ENCODE measurements at places on chromosomes 12 and 14.

DNA sequence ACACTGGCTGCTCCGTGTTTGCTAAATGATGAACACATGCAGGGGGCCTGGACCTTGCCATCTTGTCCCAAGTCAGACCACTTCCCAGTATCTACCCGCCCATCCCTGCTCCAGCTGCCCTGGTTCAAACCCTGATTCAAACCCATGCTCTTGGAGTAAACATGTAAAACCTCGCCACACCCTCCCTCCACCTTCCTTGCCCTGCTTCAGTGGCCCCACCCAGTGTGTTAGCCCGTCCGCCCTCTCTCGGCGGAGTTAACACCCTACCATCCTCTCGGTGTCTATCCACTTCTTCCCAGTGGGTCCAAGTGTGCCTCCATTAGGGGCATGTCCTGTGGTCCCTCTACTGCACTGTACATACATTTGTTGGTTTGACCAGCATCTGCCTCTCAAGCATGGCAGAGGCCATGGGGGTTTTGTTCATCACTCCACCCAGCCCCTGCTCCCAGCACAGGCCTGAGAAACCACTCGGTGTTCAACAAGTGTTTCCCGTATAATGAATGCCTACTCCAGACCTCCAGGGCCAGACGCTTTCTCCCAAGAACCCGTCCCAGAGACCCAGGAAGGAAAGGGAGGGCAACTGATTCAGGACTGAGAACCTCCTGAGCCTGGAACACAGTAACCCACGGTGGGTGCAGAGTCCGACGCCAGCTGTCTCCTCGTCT is 37.1 kb downstream of the P2RX4 start:
- no peak for DNase-seq

- no peak for DNase-seq
Measured at GRCh38 chr12:120015313-120015712, 26.3 kb downstream of the BICDL1 start.

- DNase-seq = no peak
Measured at GRCh38 chr14:36281309-36281708, 39.1 kb downstream of the MBIP start.

- DNase-seq = no peak
Measured at GRCh38 chr12:18926188-18926587, 188.3 kb downstream of the CAPZA3 start.

- no peak for DNase-seq
Measured at GRCh38 chr14:51855234-51855633, 5.2 kb upstream of the GNG2 start.

DNA sequence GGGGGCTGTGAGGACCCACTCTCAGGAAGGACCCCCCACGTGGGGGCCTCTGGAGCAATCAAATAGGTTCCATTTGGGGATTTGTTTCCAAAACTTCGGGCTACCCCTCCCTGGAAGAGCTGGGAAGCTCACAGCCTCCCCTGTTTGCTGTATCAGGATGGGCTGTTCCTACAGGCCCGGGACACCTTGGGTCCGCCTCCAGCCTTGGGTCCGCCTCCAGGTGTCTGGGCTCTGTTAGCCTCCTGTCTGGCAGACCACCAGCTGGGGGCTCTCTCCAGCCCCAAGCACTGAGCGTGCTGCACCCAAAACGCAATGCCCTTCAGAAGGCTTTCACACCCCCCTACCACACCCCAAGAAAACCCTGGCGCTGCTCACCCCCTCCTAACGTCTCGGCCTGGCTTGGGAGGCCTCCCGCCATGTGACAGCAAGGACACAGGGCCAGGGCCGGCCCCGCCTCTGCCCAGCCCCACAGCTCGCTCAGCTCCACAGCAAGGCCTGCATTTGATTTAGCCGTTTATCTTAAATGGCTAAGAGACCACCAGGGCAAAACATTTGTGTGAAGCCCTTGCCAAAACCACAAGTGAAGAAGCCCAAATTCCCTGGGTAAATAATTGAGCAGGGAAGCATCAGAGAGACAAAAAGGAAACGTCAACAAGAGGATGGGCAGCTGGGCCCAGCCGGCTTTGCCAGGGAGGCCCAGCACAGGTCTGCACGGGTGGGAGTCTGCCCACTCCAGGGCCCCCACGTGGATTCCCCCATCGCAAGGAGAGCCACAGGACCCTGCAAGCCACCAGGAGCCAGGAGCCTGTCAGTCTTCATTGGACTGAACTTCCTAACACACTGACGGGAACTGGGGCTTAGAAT is 39.9 kb downstream of the BCL11B start:
- DNase-seq = no peak

DNA sequence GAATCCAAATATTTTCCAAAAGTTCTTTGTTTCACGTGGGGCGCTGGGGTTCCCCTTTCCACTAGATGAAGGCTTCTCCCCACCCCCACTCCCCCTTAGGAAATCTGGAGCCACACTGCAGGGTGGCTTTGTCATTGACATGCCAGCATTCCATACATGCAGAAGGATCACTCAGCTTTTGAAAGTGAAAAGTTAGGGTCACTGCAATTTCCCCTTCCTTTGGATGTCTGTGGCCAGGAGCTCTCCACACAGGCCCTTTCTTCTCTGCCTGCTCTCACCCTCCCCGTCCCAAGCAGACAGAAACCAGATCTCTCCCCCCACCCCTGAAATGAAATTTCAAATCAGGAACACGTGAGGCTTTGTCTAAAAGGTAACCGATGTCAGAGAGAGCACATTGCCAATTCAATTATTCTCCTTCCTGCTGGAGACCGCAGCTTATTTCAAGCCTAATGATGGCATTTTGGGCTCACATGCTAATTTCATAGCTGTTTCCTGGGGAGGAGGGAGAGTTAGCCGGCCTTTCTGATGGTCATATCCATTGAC is 153.9 kb upstream of the RFLNA start:
- no peak for DNase-seq

DNA sequence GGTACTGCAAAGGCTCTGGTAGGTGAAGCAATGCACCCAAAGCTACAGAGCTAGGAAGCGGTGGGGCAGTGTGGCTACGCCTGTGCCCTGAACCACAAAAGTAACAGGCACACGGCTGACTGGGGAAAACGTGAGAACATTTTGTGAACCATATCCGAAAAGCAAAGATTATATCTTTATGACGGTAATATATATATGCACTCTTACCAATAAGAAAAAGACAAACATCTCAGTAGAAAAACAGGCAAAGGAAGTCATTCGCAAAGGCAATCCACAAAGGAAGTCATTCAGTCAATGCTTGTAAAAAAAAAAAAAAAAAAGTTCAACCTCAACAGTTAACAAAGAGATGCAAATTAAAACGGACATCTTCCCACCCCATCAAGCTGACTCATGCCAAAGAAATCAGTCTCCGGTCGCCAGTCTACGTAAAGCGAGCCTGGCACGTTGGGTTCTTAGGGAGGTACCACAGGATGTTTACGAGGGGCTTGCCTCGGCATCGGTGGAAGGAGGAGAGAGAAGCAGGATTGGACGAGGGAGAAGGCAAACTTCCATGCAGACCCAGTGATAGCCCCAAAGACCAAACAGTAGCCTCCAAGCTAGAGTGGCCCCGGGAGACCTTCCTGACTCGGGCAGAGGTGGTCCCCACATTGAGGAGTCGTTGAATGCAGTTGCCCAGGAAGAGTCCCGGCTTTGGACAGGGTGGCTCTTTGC is 39.4 kb upstream of the PPP2R5C start:
- peak; percentile 94 for DNase-seq

GRCh38 chr14:59177262-59177661 is 11.2 kb upstream of the DAAM1 start:
- DNase-seq = no peak

- DNase-seq = no peak
Measured at GRCh38 chr12:6084969-6085450, 39.5 kb downstream of the VWF start.

- no peak for DNase-seq
Measured at GRCh38 chr14:59688224-59689170, 111.9 kb upstream of the CCDC175 start.

- no peak for DNase-seq
Measured at GRCh38 chr14:22492622-22493542, 96.1 kb downstream of the DAD1 start.

- DNase-seq = no peak
Measured at GRCh38 chr12:96063046-96063445, 27.7 kb upstream of the LTA4H start.

DNA sequence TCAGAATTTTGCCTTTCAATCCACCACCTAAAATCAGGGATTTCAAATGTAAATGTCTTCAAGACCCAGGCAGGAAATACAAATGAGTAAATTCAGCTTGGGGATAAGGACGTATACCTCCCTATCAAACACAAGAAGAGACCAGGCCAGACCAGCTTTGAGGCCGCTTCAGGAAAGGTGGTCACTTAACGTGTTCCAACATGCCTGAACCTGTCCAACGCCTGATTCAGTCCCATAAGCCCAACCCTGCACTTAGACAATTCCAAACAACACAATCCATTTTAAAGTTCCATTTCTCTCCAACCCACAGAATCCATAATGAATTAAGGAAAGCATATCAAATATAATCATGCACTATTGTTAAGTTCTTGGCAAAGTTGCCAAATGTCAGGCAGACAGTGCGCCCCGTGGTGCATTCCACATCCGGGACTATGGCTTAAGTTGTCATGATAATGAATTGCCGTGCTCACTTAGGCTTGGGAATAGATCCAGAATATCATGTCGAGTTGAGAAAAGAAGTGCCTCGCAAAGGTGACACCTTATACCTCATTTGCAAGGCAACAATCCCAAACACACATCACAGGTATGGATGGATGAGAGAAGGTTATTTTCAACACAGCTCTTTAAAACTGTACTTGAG is 35.5 kb downstream of the CCDC60 start:
- DNase-seq = no peak

DNA sequence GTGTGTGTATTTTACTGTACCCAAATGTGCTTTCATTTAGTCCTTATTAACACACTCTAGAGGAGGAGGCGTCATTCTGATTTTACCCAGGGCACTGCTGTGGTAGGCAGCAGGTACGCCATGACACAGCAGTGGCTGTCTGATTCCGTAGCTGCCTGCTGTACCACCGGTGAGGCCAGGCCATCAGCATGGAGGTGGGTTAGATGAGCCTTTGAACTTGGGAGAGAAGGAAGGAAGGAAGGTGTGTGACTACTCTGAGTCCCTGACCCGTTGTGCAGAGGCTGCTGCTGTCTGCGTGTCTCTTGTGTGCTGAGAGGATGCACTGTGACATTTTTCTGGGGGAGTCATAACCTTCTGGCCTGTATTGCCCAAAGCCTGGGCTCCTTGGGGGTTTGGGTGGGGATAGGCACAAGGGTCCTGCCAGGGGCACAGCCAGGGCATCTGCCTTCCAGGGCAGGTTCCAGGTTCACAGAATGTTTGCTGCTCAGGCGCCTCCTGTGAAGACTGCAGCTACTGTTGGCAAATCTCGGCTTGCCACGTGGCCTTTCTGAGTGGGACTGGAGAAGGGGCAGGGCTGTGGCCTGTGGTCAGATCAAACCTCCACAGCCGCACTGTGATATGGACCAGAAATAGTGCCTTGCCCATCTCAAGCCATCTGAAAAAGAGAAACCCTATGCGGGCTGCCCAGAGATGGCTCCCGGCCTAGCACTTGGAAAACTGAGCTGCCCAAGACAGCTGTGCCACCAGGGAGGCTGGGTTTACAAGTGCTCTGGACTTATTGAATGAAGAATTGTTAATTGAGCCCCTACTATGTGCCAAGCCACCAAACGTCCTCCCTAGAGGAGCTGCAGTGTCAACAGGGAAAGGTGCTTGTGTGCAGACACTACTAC is 47.1 kb downstream of the MLXIP start:
- DNase-seq = no peak

DNA sequence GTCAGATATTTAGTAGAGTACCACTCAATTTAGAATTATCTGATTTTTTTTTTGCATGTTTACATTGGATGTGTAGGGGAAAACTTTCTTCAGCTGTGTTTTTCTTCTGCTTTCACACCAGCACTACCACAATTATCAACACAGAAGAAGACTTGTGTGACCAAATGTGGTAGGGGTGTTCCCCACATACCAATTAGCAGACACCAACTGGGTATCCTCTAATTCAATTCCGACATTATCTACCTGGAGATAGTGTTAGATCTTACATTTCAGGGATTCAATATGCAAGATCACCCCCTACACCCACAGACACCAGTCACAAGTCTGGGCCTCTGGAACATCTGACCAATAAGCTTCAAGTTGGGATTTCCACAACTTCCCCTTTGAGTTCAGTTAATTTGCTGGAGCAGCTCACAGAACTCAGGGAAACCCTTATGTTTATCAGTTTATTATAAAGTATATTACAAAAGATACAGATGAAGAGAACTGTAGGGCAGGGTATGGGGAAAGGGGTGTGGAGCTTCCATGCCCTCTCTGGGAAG is 4.1 kb upstream of the KLRG1 start:
- no peak for DNase-seq

DNA sequence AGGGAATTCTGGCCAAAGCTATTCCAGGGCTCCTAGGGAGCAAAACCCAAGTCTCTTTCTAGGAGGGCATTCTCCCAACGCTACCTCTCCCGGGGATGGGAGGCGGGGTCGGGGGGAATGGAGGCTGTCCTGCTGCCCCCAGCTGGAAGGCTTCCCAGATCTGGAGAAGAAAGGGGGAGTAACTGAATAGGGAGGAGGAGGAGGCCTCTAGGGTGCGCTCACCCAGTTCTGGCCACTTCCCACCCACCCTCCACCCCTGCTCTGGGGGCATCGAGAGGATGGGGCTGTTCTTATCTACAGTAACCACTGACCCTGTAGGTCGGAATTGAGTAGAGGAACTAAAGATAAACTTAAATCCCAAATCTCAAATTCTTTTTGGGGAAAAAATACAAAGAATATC is 579 bp upstream of the RNASE1 start:
- DNase-seq = no peak

GRCh38 chr12:70059373-70059772 is 183.9 kb upstream of the CNOT2 start:
- no peak for DNase-seq

- no peak for DNase-seq
Measured at GRCh38 chr14:91290986-91291385, 46.5 kb upstream of the GPR68 start.

GRCh38 chr12:108827941-108828340 is 29.4 kb downstream of the SSH1 start:
- DNase-seq = no peak

- no peak for DNase-seq
Measured at GRCh38 chr12:71107936-71108335, 49.9 kb downstream of the TSPAN8 start.

- no peak for DNase-seq
Measured at GRCh38 chr12:103846415-103846814, 5.4 kb upstream of the NT5DC3 start.

- DNase-seq = no peak
Measured at GRCh38 chr14:94320243-94320642, 2.9 kb downstream of the SERPINA6 start.

GRCh38 chr14:84535976-84536375 is 994.0 kb upstream of the FLRT2 start:
- DNase-seq = no peak

GRCh38 chr14:104464907-104465306 is 114.7 kb upstream of the C14orf180 start:
- no peak for DNase-seq

- DNase-seq = no peak
Measured at GRCh38 chr12:12943586-12944260, 8.2 kb downstream of the GPRC5D start.

DNA sequence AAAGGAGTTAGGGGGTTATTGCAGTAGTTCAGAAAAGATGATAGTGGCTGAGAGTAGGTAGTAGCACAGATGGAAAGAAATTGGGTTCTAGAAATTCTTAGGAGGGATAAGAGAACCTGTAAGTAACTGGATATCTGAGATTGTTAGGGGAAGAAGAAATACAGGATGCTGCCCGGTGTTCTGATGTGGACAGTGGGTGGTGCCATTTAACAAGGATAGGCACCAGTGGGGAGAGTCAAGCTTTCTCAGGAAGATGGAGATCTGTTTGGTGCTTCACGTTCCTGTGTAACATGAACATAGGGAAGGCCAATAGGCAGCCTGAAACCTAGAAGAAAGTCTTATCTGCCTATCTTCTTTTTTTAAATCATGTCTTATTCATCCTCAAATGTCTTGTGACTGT is 245.9 kb downstream of the NPAS3 start:
- DNase-seq = no peak

Data from T-helper 1 cell (primary cell).